ENCODE measurements at places on chromosomes 5 and 9. TPM values are rescaled to one million over a fixed set of nuclear protein-coding genes. Genes with fewer than 3 reads are reported as not detected.

DNA sequence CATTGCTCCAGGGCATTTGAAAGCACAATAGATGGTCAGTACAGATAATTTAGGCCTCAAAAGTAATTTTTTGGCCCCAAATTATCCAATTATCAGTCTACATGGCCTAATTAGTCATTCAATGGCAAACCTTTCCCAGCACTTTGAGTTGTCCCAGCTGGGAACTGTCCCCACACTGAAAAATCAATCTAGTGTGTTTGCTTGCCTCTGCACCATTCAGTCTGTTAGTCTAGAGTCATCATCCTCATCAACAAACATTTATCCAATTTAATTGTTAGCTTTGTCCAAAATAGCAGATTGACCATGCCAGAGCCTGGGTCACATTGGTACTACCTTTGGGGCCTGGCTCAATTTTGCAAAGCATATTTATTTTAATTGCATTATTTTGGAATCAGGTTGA, 13.9 kb downstream of the NR4A3 start:
- DNase-seq = no peak

GRCh38 chr5:178231539-178232123, 971 bp downstream of the PHYKPL start:
- DNase-seq = no peak

DNA sequence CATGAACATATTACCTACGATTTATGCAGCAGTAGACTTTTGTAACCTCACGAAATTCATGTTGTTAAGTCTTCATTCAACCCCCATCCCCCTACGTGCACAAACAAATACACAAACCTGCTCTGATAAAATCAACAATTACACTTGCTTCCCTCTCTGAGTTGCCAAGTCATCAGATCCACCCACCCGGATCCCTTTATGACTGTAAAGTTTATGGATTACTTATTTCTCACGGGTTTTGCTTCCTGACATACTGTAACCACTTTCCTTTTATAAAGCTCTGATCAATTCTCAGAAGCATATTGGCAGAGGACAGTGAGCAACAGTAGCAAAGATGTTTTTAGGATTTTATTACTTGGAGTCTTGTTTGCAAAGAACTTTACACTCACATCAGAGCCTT, 70.5 kb downstream of the MLLT3 start:
- DNase-seq = no peak

DNA sequence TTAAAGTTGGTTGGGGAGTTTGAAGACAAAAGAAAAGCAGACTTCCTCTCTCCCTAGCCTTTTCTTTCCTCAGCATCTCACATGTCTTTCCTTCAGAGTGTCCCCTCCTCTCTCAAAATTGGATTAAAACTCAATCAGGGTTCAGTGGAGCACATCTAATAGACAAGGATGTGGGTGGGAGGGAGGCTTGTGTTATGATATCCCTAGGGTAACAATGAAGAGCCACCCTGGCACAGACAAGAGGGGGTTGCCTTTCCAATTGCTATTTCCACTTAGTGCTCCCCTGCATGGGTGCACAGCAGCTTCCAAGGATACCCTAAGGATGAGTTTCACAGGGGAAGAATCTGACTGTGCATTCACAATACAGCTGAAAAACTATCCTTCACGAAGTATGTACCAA, 585.2 kb upstream of the C9orf72 start:
- DNase-seq = no peak

GRCh38 chr5:23139338-23140171, 286.4 kb upstream of the CDH12 start:
- no peak for DNase-seq

- no peak for DNase-seq
These were observed 45.5 kb downstream of the RFX3 start for GRCh38 chr9:3480353-3480655.

The TTC39B gene
- total RNA-seq = 32.4 TPM

DNA sequence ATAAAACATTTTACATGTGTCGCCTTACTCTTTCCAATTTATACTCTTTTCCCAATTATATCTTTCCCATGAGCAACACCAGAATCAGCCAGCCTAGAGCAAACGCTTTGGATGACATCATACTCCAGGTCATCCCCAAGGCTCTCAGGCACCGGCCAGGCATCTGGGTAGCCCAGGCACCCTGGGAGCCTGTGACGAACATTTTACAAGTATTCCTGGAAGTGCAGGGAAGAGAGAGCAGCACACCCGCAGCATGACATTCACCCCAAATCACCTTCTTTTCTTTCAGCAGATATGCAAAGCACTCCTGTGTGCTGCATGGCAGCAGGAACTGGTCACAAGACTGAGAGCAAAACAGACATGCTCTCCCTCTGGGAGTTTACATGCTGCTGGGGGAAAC, 75.7 kb upstream of the SMIM23 start:
- DNase-seq = no peak

DNA sequence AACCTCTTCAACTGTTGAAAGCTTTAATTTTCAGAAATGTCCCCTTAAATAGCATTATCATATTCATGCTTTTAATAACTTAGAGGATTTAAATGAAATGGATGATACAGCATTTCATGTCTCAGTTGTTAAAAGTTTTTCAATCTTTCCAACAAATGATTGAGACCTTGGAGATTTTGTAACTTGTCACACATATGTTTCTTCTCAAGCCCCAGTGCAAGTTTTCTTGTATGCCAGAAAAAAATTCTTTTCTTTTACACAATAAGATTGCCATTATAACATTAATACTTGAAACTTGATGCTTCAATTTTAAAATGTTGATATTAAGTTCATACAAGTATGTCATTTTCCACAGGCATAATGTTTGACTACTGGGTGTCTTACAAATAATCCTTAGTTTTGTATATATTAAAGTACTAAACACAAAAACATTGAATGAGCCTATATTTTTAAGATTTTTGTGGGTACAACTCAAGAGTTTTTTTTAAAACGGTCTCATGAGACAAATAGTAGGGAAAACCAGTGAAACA, 124.5 kb downstream of the AGTPBP1 start:
- DNase-seq = no peak

GRCh38 chr9:33102551-33103210, 26.2 kb upstream of the SMU1 start:
- DNase-seq = no peak

DNA sequence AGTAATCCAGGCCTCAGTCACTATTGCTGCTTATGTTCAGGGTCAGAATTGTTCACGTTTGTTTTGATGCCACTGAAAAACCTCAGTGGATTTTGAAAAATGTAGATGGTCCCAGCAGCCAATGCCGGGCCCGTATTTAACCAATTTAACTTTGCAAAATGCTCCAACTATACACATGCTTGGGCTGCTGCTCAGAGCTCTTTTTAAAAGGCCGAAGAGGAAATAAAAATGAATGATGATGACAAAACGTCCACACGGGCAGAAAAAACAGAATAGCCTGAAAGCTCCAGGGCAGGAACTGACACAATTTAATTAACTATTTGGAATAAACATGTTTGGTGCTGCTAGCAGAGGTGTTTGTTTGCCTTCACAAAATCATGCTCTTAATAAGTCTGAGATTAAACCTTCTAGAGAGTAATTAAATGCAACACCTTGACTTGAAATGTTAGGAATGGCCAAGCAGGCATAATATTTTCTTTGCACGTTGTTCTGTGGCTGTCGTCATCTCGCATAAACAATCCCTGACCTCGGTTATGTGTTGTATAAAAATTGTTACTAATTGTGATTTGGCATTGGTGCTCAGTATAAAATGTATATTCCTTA, 152.7 kb downstream of the SLIT3 start:
- no peak for DNase-seq

The NTRK2 gene
- 0.39 TPM for total RNA-seq

The APBA1 gene
- total RNA-seq = 0.63 TPM

GRCh38 chr5:123966781-123967180, 454.8 kb downstream of the CSNK1G3 start:
- no peak for DNase-seq

The PCDHA5 gene
- not detected for total RNA-seq

The IL5 gene
- not detected for total RNA-seq

All from T-cell (primary cell).